ENCODE measurements at places on chromosomes 13 and 19.

DNA sequence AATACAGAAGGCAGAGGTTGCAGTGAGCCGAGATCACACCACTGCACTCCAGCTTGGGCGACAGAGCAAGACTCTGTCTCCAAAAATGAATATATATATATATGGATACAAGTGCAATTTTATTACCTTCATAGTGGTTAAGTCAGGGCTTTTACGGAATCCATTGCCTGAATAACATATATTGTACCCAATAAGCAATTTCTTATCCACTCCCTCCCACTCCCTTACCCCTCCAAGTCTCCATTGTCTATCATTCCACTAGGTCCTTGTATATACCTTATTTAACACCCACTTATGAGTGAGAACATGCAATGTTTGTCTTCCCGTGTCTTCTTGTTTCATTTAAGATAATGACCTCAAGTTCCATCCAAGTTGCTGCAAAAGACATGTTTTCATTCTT, 48.3 kb upstream of the AKAP11 start:
- no peak for DNase-seq

DNA sequence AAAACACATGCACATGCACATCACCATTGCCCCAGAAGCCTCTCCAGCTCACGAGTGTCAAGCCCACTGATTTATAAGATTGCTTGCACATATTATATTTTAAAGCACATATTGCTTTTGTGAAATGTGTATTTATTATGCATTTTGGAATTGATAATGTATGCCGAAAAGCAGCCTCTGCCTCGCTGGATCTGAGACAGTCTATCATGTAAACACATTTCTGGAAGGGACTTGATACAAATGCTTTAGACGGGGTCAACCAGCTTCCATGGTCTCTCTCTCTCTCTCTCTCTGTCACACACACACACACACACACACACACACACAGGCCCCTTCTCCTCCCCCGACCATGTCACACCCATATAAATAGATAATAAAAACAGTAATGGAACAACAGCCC, 203.8 kb downstream of the TUBA3C start:
- no peak for DNase-seq

- DNase-seq: no peak
Measured at GRCh38 chr13:21749410-21749809, 78.5 kb downstream of the FGF9 start.

DNA sequence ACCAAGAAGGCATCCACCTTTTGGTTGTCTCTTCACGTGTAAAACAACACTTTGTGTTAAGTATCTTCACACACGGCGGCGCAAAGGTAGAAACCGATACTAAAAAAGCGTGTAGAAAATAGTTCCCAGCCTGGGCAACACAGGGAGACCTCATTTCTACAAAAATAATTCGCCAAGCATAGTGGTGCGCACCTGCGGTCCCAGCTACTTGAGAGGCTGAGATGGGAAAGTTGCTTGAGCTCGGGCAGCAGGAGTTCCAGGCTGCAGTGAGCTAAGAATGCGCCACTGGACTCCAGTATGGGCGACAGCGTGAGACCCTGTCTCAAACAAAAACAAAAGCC, 573 bp upstream of the ERCC5 start:
- DNase-seq: peak; percentile 12

GRCh38 chr19:5680437-5681368, at the start of the genes HSD11B1L and MICOS13:
Gene HSD11B1L, plus strand, starts transcription at chr19:5681027. Its CDS starts 3,806 bp downstream, at chr19:5684833.
Gene MICOS13, minus strand, starts transcription at chr19:5680516. Its CDS starts 30 bp downstream, at chr19:5680486.
- DNase-seq: peak; percentile 100

- DNase-seq: no peak
Measured at GRCh38 chr19:447816-448560, 12.8 kb downstream of the SHC2 start.

DNA sequence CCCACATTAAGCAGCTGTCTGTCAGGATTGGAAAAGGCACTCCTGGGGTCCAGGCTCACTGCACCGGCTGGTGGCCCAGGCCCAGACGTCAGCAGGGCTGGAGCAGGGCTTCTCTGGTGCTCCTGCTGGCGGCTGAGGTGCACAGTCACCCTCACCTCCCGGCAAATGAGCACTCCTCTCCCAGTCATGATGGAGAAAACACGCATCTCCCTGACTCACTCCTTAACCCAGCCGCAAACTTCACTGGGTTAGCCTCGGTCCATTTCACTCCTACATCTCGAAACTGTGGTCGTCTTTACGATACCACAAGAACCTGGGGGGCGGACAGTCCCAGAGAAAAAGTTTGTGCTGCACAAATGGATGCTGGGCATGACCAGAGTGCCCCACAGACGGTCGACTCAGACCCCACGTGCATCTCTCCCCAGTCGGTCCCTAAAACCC, 3.3 kb upstream of the RASA3 start:
- DNase-seq: no peak

GRCh38 chr13:54124700-54125099, 1096.1 kb downstream of the OLFM4 start:
- no peak for DNase-seq

GRCh38 chr13:110308656-110309359, 1.7 kb downstream of the COL4A2 start:
- peak; percentile 42 for DNase-seq

DNA sequence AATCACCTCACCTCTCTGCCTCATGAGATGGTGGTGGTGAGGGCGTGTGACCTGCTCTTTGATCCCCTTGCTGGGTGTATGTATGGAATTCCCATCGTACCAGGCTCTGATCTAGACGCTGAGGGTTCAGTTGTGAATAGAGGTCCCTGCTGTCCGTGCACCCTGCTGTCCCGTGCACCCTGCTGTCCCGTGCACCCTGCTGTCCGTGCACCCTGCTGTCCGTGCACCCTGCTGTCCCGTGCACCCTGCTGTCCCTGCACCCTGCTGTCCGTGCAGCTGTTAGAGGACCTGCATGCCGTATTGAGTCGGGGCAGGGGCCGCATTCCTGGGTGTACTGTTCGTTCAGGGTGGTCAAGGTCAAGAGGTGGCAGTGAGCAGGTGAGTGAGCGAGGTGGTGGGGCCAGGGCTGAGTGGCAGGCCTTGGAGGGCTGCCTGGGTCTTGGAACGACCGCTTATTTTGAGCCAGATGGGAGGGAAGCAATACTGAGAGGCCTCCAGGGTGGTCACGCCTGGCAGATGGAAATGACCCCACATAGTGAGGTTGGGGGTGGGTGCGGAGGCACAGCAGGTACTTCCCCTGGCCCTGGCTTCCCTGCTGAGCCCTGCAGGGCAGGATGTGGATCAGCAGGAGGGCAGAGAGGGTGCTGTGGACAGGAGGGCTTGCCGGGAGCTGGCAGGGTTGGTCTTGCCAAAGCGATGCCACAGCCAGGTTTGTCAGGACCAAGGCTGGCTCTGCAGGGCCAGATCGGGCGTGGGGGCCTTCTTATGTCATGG, 4.6 kb upstream of the EPN1 start:
- no peak for DNase-seq

DNA sequence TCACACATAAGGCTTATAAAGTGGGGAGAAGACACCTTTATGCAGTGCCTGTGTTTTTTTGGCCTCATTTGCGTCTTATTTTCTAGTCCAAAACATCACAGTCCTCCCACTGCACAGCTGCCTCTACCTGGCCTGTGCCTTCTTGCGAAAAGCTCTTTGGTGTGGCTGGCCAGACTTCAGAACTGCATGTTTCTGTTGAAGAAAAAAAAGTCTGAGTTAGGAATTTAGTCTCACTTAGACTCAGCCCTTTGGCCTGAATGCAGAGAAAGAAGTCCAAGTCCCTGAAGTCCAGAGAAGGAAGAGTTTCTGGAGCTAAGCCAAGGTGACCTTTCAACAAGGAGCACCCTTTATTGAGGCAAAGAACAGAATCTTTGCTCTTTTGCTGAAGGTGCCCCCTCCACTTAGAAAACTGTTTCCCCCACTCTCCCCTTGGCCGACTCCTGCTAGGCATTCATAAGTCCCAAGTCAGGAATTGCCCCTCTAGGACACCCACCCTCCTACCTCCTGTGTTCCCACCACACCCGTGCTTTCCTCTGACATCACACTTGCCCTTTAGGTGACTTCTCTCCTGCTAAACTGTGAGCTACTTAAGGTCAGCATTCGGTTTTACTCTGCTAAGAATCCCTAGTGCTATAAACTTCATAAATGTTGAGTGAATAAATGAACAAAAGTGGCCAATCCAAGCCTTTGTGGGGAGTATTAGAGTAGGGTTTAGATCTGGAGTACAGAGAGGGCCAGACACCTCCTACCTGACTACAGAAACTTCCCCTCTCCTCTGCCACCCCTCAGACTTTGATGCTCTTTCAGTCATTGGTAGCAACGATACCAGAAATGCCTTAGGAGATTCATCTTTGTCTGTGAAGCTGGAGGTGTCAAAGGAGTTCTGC, 226.8 kb downstream of the LACC1 start:
- peak; percentile 15 for DNase-seq

GRCh38 chr19:39497701-39497995, 1.1 kb upstream of the DLL3 start:
- DNase-seq: no peak

All from cardiac fibroblast (primary cell).